ENCODE measurements at places on chromosomes 2 and 18. TPM values are rescaled to one million over a fixed set of nuclear protein-coding genes. Genes with fewer than 3 reads are reported as not detected.

The MBP gene
- 14.3 TPM for total RNA-seq

- DNase-seq: no peak
Observed at GRCh38 chr2:233799087-233799665, 21.0 kb downstream of the MROH2A start.

The MC4R gene
- not detected for total RNA-seq

The GALNT13 gene
- total RNA-seq: 4.1 TPM

The CGREF1 gene
- 2.3 TPM for total RNA-seq

GRCh38 chr2:57962861-57963260 lies 83.7 kb upstream of the VRK2 start:
- DNase-seq: no peak

- DNase-seq: no peak
Observed at GRCh38 chr2:197759625-197760292, 25.4 kb downstream of the BOLL start.

DNA sequence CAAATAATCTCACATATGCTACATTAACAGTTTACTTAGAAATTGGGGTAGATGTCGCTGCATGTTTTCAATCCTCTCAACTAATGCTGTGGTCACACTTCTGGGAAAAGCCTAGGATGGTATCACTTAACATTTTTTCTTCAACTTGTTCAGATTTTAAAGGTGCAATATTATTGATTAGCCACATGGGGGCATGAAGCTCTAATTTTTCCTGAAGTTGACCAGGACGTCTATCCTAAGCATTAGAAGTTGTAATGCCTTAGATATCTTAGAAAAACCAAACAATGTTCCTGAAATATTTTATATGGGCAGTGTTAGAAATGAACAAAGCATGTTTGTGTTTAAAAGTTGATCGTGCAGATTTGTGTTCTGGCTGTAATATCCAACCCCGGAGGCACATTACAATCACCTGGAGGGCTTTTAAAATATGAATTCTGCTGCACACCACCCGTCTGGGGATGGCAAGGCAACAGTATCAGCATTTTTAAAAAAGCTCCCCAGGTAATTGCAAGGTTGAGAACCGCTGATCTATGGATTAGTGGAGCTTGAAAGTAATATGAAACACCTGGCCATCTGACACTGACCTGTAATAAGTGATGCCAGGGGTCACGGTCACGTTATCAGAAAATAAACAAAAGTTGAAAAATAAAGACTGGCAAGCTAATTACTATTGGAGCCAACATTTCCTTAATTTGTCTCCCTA lies 100.5 kb upstream of the LMAN1 start:
- no peak for DNase-seq

The GALR1 gene
- total RNA-seq: not detected

The TANC1 gene
- total RNA-seq: 34.7 TPM

DNA sequence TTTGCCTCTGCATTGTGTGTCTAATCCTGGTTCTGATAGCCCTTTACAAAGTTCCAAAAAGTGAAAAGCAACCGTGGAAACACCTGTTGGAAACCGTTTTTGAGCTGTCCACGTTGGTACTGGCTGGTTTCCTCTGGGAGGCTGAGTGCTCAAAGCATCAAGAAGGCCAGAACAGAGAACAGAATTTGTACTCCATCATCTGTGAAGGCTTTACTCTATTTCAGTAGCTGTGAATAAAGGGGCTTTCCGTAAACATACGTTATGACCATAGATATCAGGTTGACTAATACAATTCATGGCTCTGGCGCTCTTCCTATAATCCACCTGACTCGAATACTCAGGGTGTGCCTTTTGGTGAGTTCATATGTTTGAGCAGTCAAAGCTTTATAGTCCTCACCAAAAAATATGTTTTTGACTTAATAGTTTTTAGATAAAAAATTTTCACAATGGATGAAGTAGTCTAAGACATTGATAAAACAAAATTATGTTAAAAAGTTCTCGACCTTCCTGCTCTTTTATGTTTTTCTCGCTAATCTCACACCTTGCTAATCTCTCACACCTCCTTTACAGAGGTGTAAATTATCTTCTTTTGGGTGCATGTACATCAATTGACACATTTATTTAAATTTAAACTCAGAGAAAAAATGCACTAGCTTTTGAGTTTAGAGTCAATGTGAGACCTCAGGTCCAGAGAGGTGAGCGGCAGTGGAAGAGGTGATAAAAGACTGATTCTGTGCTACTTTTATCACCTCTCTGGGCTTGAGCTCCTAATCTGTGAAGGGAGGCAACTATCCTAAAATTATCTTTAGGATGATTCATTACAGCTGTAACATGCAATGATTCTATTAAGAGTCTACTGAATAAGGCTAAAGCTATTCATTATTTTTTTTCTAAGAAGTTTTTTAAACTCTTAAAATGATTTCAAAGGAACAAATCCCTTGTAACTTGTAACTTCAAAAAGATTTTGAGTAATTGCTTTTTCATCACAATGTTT lies 65.3 kb downstream of the CXCR4 start:
- DNase-seq: no peak

GRCh38 chr2:150571121-150571520 lies 83.7 kb upstream of the RND3 start:
- DNase-seq: no peak

- no peak for DNase-seq
Observed at GRCh38 chr2:229429589-229429988, 158.5 kb upstream of the PID1 start.

- no peak for DNase-seq
Observed at GRCh38 chr2:168165397-168165796, 82.0 kb downstream of the STK39 start.

The IGFBP2 gene
- total RNA-seq: 78.2 TPM

The FAM210A gene
- 20.0 TPM for total RNA-seq

All from uterus (tissue), 4 donors.